CD4-positive, alpha-beta T cell treated with Interleukin-15 for 1 hour (primary cell): ENCODE measurements at places on chromosomes 7 and 10.

DNA sequence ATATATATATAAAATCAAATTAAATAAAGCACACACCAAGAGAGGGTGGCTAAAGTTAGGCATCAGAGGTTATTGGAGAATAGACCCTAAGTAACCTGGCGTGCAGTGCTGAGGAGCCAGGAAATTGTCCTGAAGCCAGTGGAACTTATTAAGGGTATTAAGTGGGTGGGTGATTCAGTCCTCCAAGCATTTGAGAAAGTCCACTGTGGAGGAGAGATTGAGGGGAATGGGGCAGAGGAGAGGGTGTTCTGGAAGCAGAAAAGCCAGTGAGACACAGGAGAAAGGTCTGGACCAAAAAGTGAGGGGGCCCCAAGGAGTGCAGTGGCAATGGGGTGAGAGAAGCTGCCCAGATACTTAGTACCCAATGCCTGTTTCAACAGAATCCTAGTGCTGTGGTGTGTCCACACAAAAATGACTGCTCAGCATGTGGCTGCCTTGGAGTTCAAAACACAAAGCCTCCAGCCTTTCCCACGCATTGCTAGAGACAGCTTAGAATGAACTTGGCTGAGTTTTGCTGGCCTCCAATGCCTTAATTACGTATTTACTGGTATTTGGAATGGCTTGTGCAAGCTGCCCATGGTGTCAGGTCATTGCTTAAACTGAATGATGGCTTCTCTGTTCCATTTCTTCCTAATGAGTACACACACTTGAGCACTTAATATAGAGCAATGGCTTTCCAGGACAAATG, 44.9 kb upstream of the CHST15 start:
- DNase-seq, result no peak

GRCh38 chr7:100577103-100577502, 3.4 kb upstream of the SAP25 start:
- DNase-seq, result no peak

DNA sequence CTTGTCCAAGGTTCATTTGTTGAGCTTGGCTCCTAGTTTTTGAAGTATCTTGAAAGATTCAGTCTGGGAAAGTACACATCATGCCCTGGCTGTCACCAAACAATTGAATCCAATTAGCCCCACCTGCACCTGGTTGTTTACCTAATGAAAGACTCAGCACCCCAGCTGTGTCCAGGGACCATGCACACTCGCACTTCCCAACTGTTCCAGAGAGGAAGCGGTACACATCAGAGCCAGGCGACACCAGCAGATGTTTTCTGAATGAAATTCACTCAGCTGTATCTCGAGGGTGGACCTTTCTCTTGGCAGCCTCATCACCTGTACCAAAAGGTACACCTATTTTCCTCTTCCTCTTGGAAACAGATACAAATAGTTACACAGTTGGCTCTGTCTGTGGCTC, 216.4 kb upstream of the LRGUK start:
- DNase-seq, result no peak

- DNase-seq, result no peak
Observed at GRCh38 chr7:47846138-47846836, 102.0 kb downstream of the PKD1L1 start.

DNA sequence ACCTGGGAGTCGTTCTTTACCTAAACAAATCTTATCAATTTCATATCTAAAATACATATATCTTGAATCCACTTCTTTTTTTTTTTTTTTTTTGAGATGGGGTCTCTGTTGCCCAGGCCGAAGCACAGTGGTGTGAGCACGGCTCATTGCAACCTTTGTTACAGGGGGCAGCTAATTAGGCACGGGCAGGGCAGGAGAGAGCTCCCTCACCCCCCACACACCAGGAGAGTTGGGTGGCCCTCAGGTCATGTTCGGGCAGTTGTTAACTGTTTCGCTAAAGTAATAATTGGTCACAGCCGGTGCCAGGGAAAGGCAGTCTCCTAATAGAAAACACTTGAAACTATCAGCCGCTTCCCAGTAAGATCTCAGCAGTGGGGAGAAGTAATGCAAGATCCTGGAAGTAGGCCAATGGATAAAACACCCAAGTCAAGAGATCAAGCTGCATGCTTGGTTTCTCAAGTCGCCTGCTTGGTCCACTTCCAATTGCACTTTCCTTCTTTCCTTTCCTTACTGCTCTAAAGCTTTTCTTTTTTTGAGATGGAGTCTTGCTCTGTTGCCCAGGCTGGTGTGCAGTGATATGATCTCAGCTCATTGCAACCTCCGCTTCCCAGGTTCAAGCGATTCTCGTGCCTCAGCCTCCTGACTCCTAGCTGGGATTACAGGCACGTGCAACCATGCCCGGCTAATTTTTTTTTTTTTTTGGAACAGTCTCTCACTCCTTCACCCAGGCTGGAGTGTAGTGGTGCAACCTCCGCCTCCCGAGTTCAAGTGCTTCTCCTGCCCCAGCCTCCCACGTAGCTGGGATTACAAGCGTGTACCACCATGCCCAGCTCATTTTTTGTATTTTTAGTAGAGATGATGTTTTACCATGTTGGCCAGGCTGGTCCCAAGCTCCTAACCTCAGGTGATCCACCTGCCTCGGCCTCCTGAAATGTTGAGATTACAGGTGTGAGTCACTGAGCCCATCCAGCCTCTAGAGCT, 21.3 kb upstream of the EFCAB10 start:
- no peak for DNase-seq

DNA sequence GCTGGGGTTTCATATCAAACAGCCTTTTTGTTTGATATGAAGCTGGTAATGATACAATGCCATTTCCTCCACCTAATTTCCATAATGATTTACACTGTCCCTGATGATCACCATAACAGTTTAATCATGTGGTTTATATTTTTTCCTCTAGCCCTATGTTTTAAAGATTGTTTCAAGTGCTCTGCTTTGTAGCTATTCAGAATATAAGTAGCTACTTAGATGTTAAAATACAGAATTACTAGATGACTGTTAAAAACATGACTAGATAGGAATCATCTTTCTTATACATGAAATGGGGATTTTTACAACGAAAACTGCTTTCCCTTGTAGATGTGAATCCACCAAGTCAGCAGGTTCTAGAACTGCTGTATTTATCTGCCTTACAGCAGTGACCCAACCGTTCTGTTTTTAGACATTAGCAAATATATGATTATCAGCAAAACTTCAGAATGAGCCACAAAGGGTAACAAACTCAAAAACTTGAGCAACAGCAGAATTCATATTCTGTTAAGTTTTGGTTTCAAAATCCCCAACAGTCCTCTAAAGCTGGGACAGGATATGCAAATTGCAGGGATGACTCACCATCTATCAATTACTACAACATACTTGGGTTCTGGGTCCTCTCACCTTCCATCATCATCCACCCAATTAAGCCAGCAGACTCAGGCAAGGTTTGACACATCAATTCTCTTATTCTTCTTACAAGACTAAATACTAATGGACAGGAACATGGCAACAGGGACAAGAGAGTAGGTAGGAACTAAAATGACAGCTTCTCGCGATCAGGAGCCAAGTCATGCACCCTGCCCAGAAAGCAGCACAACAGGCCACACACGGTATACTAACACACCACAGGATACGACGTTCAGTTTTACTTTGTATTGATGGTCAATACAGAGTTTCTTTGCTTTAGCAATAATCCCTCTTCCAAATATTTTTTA, 83.9 kb downstream of the PIP4K2A start:
- peak; percentile 39 for DNase-seq

GRCh38 chr7:26434974-26435373, 143.3 kb downstream of the SNX10 start:
- no peak for DNase-seq

DNA sequence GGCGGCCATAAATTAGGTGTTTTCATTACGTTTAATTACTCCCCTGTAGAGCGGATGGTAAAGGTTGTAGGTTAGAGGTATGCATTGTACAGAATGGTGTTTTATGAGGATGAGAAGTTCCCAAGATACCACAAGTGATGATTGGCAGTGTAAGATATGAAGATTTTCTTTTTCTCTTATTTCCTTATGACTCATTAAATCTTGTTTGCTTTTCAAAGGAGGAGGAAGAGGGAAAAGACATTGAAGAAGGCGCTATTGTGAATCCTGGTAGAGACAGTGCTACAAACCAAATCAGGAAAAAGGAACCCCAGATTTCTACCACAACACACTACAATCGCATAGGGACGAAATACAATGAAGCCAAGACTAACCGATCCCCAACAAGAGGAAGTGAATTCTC, 133.9 kb downstream of the AASS start:
- no peak for DNase-seq

GRCh38 chr10:133242611-133243356, 5.1 kb downstream of the VENTX start:
- no peak for DNase-seq

DNA sequence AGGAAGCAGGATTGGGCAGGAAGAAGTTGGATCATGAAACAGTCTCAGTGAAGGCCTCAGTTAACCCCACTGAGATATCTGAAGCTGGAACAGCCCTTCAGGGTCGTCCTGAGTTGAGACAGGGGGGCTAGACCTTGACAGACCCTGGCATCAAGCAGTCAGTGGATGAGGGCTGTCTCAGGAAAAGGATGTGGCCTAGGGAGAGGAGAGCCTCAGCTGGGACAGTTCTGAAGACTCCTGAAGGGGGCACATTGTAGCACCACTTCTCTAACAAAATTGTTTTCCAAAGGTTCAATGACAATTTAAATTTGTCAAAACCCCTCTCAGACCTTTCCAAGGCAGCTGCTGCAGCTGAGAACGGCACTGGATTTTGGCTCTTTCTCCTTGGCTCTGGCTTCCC, 15.8 kb upstream of the SLK start:
- DNase-seq, result no peak

DNA sequence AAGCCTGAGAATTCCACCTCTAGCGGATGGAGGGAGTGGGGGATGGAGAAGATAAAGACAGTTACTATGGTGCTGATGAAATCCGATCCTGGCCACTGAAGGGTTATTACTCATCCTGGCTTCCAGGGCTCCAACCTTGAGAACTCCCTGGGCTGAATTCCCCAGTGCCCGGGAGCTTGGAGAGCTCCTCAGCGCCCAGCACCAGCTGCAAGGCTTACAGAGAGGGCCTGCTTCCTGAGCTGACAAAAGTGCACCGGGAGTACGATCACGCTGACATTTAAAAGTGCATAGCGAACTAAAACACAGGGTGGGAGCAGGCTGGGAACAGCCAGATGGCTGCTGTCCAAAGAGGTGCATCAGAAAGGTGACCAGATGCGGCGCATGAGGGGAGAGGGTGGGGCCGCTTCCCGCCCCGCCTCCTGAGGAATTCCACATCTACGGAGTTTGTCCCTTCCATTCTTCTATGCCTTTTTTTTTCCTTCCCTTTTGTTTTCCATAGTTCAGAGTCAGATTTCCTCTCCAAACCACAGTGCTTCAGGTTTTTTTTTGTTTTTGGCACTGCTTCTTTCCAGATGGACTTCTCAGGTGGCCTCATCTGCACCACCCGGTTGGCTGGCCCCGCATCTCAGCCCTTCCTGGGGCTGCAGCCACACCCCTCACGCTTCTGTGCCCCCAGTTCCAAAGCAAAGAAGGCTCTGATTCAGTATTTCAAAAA, 62.4 kb upstream of the MKRN1 start:
- DNase-seq, result no peak
